ENCODE measurements at places on chromosomes 2 and 18. TPM values are rescaled to one million over a fixed set of nuclear protein-coding genes. Genes with fewer than 3 reads are reported as not detected.
A peak's percentile ranks its signal among the peaks of the same experiment; 100 is the strongest.

DNA sequence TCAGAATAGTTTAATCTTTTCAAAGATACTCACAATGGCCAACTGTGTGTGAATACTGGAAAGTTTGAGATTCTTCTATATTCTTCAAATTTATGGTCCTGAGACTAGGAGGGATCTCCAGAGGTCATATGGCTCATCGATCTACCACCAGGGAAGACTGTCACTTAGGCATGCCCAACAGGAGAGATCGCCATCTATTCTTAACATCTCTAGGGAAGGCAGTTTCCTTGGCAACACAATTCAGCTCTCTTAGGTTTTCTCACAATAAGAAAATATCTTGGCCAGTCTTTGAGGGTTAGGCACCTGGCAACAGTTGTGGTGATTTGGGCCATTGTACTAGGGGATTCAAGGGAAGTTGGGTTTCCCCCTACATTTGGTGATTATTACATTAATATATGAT lies 107.2 kb downstream of the GALNT3 start:
- DNase-seq: no peak
- no peaks in the 10 kb centered on the region for H3K36me3 ChIP-seq
- no peak overlapping the region for H3K4me3 ChIP-seq
- no peaks in the 10 kb centered on the region for H3K4me1 ChIP-seq
- H3K27me3 ChIP-seq: no peaks in the 10 kb centered on the region
- H3K27ac ChIP-seq: no peak overlapping the region

DNA sequence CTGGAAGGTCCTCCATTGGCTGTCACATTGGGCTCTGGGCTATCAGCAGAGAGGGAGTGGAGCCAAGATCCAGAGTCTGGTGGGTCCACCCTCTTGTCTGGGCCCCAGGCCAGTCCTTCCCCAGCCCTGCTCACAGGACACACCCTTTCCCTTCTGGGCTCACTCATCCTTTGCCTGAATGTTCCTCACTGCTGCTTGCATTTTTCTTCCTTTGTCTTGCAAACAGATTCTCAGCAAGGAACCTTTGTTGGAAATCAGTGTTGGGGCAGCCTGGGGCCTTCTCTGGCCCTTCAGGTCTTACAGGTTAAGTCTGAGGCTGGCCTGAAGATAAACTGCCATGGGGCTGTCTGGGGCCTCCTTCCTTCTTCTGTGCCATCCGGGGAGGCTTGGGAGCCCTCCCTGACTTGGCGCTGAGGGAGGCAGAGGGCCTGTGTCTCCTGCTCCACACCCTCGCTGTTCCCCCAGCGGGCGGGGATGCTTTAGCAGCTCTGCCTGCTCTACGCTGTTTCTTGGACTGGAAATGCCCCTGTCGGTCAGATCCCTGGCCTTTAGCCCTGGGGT lies 11.5 kb upstream of the CELF4 start:
- no peaks in the 10 kb centered on the region for H3K36me3 ChIP-seq
- H3K27ac ChIP-seq: no peak overlapping the region
- H3K27me3 ChIP-seq: no peaks in the 10 kb centered on the region
- no peak for DNase-seq

DNA sequence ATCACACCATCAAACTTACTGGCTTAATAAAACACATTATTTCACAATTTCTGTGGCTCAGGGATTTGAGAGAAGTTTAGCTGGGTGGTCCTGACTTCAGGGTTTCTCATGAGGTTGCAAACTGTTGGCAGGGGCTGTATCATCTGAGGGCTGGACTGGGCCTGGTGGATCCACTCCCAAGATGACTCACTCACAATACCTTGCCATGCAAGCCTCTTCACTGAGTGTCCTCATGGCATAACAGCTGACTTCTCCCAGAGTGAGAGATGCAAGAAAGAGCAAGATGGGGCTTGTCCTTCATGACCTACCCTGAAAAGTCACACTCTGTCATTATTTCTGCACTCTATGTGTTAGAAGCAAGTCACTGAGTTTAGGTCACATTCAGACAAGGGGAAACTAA lies 73.8 kb downstream of the AQP4 start:
- H3K27me3 ChIP-seq: 0 out of 2 replicates have a peak, but pooled peaks cover 6% of the 10 kb centered on the region
- no peaks in the 10 kb centered on the region for H3K4me1 ChIP-seq
- peak; percentile 7 for DNase-seq
- H3K4me3 ChIP-seq: no peak overlapping the region

- DNase-seq: peak; percentile 68
- peaks cover 30% of the 10 kb centered on the region for H3K4me1 ChIP-seq
- peak overlapping the region; percentile 9 for H3K27ac ChIP-seq
- H3K27me3 ChIP-seq: no peaks in the 10 kb centered on the region
- no peak overlapping the region for H3K4me3 ChIP-seq
Observed at GRCh38 chr2:72781480-72781879, 44.4 kb downstream of the EXOC6B start.

DNA sequence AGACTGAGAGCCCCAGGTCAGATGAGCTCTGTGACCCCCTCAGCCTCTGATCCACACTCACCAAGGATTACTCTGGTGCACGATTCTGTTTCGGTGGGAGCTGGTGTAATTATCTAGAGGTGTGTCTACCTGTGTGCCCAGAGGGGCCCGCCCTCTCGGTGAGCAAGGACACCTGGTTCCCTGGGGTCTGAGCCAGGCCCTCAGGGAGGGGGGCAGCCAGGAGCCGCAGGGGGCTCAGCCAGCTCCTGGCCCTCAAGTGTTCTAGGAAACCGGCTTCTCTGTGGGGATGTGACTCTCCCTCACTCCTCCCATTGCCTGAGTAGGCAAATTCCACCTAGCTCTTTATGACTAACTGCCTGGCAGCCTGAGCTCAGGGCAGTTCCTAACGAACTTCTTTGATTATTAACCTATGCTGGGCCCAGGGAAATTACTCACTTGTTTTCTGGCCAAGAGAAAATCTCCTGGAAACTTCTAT lies 17.4 kb downstream of the AGAP1 start:
- H3K27ac ChIP-seq: peak overlapping the region; percentile 64
- H3K27me3 ChIP-seq: no peaks in the 10 kb centered on the region
- H3K4me1 ChIP-seq: peaks cover 27% of the 10 kb centered on the region
- DNase-seq: peak; percentile 87
- no peak overlapping the region for H3K4me3 ChIP-seq
- H3K36me3 ChIP-seq: no peaks in the 10 kb centered on the region

GRCh38 chr2:226790011-226790410 lies 9.6 kb downstream of the IRS1 start:
- no peaks in the 10 kb centered on the region for H3K27me3 ChIP-seq
- no peak overlapping the region for H3K4me3 ChIP-seq
- no peak for DNase-seq
- H3K27ac ChIP-seq: no peak overlapping the region
- peaks cover 54% of the 10 kb centered on the region for H3K36me3 ChIP-seq
- peaks cover 27% of the 10 kb centered on the region for H3K4me1 ChIP-seq

- no peak overlapping the region for H3K4me3 ChIP-seq
- H3K27ac ChIP-seq: no peak overlapping the region
- H3K4me1 ChIP-seq: no peaks in the 10 kb centered on the region
- DNase-seq: no peak
- H3K27me3 ChIP-seq: no peaks in the 10 kb centered on the region
Observed at GRCh38 chr2:241081643-241082340, 20.3 kb downstream of the MTERF4 start.

DNA sequence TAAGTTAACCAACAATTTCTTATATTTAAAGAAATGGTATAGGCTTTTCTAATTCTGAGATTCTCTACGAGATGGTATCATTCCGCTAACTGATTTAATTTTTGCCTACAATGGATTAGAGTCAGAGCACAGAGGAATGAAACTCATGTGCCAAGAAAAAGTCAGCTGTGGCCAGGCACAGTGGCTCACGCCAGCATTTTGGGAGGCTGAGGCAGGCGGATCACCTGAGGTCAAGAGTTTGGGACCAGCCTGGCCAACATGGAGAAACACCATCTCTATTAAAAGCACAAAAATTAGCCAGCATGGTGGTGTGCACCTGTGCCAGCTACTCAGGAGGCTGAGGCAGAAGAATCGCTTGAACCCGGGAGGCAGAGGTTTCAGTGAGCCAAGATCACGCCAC lies 17.0 kb upstream of the TTN start:
- H3K27ac ChIP-seq: no peak overlapping the region
- no peak for DNase-seq
- no peaks in the 10 kb centered on the region for H3K36me3 ChIP-seq
- H3K4me1 ChIP-seq: peaks cover 15% of the 10 kb centered on the region

GRCh38 chr18:54197747-54198411 lies 26.6 kb downstream of the MBD2 start:
- no peak overlapping the region for H3K27ac ChIP-seq
- no peaks in the 10 kb centered on the region for H3K27me3 ChIP-seq
- peaks cover 12% of the 10 kb centered on the region for H3K36me3 ChIP-seq
- H3K4me3 ChIP-seq: no peak overlapping the region
- DNase-seq: no peak

- H3K4me1 ChIP-seq: no peaks in the 10 kb centered on the region
- DNase-seq: no peak
- no peaks in the 10 kb centered on the region for H3K36me3 ChIP-seq
- no peak overlapping the region for H3K27ac ChIP-seq
- H3K27me3 ChIP-seq: no peaks in the 10 kb centered on the region
Observed at GRCh38 chr2:156157670-156158069, 174.9 kb downstream of the NR4A2 start.

GRCh38 chr2:195003881-195004471 lies 653.0 kb upstream of the SLC39A10 start:
- no peaks in the 10 kb centered on the region for H3K27me3 ChIP-seq
- no peaks in the 10 kb centered on the region for H3K4me1 ChIP-seq
- H3K27ac ChIP-seq: no peak overlapping the region
- no peak for DNase-seq
- no peaks in the 10 kb centered on the region for H3K36me3 ChIP-seq
- H3K4me3 ChIP-seq: no peak overlapping the region

DNA sequence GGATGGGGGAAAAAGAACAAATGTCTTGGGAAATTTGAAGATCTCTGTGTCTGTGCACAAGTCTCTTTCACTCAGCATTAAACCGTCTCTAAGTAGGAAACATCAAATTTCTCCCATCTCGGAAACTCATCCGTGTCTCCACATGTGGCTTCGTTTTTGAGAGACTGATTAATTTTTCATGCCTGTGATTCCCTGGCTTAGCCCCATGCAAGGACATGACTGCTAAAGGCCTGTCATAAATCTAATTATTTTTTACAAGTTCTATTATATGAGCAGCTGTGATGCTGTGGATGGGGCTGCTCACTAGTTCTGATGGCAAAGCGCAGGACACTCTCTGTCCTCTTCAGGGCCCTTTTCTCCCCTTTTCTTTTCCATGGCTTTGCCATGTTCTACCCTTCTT lies 129.1 kb downstream of the RGPD3 start:
- no peak for DNase-seq
- H3K4me3 ChIP-seq: no peak overlapping the region
- peaks cover 67% of the 10 kb centered on the region for H3K27me3 ChIP-seq
- H3K27ac ChIP-seq: no peak overlapping the region

RRM2 gene
- total RNA-seq: 229 TPM

LRPPRC gene
- 113 TPM for total RNA-seq

GALNT3 gene
- 44.8 TPM for total RNA-seq

CCDC93 gene
- total RNA-seq: 14.0 TPM

DSEL gene
- total RNA-seq: 19.0 TPM

KATNAL2 gene
- total RNA-seq: 2.0 TPM

RAB12 gene
- total RNA-seq: 54.9 TPM
